Islet precursor cell (in vitro differentiated cells): ENCODE measurements at places on chromosomes 6 and 20.
A peak's percentile ranks its signal among the peaks of the same experiment; 100 is the strongest.

DNA sequence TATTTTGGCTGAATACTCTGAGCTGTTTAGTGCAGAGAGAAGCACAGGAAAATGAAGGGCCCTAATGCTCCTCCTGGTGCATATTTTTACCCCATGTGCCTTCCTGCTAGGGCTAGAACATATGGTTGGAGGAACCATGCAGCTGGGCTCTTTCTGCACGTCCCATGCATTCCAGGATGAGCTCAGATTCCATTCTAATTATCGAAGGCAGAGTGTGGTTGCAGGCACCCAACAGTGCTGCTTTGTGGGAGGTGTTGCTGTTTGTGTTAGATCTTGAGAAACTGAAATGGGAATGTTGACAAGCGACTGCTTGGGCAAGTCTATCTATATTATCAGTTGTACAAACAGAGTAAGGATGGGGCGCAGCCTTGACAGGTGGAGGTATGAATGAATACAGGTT lies 419.5 kb downstream of the DHX35 start:
- no peak for DNase-seq

GRCh38 chr6:152978058-152978457 lies 4.8 kb downstream of the FBXO5 start:
- no peak for DNase-seq

DNA sequence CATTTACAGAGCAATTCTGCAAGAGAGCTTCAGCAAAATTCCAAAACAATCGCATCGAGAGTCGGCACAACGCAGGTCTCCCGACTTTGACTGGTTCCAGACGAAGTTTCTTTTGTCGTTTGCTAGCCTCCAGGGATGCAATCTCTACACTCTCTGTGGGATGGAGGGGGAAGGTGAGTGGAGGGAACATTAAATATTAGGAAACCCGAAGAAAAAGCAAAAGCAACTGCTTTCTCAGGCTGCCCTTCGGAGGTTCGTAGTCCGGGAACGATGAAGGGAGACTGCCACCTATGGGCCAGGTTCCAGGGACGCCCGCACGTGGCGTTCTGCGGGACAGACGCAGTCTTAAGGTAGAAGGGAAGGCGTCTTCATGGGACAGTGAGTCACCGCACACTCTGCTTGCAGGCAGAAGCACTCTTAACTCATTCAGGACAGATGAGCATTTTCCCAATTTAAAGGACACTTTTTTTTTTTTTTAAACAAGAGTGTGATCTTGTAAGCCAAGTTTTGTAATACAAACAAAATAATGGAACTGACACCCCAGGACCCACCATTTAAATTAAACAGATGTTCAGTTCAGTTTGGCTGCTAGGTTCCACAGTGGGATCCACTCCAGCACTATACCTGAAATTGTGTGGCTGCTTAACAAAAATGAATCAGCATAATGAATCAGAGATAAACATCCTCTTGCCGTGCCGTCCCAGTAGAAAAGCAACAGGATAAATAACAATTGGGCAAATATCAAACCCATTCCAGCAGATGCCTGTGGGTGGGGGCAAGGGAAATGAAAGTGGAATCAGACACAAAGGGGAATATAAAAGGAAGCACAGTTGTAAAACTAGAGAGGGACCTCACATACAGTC lies 65.8 kb upstream of the ARMC2 start:
- DNase-seq = peak; percentile 95

DNA sequence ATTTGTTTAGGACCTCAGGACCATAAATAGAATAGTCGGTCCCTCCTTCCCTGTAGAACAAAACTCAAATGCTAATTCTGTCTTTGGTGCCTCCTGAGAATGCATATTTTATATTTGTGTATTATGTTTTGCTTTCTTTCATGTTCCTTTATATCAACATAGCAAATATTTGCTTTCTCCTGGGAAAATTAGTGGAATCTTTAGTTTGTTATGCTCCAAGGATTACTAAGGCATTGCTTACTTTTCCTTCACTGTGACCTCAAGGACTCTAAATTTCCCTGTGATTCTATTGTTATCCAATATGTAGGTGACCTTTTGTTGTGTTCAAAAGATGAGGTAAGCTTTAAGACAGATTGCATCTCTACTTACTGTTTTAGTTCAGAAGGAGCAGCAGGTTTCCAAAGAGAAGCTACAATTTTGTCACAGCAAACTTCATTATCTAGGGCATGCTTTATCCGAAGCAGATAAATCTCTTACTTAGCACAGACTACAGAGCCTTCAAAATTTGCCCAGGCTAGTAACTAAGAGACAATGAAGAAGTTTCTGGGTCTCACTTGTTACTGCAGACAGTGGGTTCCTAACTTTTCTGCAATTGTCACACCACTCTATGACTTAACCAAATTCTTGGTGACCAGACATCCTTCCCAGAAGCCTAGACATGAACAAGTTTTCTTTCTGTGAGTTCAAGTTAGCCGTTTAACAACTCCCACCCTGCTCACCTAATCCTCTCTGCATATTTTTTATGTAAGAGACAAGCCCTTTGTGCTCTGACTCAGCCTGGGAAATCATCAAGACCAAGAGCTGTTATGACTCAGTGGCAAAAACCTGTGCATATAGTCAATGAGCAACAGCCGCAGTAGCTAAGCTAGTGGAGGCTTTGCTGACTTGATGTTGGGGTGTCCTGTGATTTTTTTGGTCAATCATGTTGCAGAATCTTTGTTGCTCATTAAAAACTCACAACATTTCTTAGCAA lies 378.8 kb downstream of the QKI start:
- peak; percentile 60 for DNase-seq
